ENCODE measurements at places on chromosomes 12 and 14.
A peak's percentile ranks its signal among the peaks of the same experiment; 100 is the strongest.

GRCh38 chr12:132300789-132301722 lies 28.3 kb downstream of the GALNT9 start:
- DNase-seq, result no peak

- DNase-seq, result no peak
Observed at GRCh38 chr14:99537399-99537798, 56.2 kb downstream of the CCNK start.

DNA sequence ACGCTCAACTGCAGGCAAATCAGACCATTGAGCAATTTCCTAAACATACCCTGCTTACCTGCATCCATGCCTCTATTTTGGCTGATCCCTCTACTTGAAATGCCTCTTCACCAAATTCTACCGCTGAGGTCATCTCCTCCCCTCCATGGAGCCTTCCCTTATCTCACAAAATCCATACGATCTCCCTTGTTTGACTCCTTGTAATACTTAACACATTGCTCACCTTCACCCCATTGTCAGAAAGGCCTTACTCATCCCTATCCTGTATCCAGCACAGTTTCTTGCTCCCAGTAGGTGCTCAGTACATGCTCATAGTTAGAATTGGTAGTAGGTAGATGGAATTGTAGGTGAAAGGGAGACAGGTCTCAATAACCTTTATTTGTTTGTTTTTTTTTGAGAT lies 5.4 kb downstream of the DDN start:
- DNase-seq, result no peak

DNA sequence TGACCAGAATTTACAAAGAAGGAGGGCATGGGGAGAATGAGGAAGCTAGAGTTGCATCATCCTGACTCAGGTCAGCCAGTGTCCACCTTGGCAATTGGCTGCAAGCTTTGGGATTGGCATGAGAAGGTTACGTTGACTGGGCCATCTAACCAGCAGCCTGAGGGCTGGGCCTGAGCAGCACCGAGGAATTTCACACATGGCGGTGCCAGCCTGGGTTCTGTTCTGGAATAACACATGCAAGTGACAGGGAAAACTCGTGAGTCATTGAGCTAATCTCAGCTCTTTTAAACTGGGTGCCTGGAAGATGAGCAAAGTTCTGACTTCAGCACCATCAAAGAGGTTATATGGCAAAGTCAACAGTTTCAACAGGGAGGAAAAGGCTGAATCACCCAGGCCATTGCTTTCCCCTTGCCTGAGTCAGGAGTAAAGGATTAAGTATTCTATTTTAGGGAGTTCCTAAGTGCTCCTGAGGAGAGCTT lies 543.2 kb upstream of the TBX3 start:
- DNase-seq, result no peak

DNA sequence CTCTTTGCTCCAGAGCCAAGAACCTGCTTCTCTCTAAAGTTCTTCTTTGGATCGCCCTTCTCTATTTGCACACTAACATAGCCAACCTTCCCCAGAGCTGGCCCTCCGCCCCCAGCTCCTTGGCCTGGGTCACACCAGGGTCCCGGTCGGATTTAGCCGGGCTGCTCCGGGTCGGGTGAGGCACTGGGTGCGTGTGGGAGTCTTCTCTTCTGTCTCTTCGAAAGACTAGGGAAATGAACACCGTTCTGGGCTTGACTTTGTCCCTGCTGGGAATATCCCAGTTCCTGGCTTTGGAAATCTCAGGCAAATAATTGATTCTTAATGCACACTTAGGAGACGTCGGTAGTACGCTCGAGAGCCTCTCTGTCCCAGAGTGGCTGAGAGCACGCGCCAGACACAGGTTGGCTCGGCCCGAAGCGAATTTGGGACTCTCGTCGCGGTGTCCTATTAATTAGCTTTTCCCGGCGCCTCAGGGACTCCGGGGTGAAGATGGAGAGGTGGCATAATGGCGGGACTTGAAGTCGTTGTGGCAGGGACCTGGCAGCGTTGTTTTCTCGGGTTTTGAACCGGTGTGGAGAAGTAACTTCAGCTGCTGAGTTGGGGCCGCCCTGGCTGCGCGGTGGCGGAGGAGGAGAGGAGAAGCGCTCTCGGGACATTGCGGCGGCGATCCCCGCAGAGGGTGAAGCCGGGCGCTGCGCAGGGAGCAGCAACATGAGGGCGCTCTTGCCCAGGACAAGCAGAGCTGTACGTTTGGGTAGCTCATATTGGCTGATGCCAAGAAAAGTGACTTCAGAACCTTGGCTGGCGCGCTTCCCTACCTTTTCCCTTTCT lies 7.5 kb downstream of the FOXG1 start:
- DNase-seq, result no peak

- no peak for DNase-seq
Observed at GRCh38 chr12:44847403-44847802, 28.7 kb downstream of the NELL2 start.

GRCh38 chr12:56487448-56488040 lies 417 bp downstream of the GLS2 start:
- peak; percentile 47 for DNase-seq

DNA sequence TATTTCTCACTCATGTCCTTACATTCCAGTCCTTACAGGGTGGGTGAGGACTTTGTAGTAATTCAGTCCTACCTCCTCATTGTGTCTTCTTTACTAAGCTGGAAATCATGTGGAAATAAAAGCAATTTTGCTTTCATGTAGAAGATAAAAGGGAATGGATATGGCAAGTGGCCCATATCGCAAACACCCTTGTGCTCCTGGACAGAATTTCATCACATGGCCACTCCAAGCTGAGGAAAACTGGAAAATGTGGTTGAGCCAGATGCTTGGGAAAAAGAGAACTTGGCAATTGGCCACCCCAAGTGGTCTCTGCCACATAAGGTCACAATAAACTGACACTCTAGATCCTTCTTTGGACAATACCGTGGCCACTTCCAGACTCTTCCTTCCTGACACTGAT lies 64.2 kb upstream of the IFNG-AS1 start:
- no peak for DNase-seq

- no peak for DNase-seq
Observed at GRCh38 chr14:24845851-24846250, 204.1 kb downstream of the STXBP6 start.

DNA sequence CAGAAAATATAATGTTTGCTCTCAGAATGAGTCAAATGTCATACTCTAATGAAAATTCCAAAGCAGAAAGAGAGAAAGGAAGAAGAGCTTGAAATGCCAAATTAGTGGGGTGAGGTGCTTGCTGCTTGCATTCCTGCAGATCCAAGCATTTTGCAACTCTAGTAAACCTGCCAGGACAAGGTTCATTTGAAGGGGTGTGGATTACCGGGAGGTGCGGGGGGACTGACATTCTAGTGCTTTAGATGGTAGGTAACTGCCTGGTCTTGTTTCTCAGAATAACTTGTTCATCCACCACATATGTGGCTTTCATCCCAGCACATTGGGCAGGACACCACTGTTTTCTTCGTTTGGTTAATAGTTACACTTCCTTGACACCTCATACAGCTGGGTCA lies 144.4 kb downstream of the AKAP6 start:
- DNase-seq, result no peak

DNA sequence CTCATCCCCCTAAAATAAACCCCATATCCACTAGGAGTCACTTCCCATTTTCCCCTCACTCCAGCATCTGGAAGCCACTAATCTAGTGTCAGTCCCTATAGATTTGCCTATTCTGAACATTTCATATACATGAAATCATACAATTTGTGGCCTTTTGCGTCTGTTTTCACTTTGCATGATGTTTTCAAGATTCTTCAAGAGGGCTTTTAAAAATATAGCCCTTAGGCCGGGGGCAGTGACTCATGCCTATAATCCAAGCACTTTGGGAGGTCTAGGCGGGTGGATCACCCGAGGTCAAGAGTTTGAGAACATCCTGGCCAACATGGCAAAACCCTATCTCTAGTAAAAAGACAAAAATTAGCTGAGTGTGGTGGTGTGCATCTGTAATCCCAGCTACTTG lies 104.7 kb downstream of the VEZT start:
- no peak for DNase-seq

DNA sequence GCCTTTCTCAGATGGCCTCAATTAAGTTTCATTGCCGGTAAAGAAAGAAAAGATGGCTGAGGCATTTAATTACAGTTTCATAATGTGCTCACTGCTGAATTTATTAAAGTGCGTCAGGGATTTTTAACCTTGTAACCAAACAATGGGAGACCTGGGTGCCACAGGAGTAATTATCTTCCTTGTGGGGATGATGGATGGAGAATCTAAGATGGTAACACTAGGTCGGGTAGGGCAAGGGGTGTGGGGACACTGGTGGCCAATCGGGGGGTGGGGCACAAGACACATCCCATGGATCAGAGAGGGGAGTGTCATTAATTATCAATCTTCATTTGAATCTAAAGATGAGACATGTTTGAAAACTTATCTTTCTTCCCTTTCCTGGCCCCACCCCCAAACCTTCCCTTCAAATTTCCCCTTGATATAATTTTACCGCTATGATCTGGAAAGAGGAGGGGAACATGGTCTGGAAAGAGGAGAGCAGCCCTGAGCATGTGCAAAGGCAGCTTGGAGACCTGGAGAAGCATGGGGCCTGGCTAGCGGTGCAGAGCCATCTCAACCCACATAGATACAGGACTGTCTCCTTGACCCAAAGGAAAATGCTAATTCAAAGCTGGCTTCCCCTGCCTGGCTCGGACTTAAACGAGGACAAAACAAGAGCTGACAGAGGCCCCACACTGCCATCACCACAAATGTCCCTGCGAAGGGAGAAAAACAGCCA lies 231.3 kb upstream of the NOS1 start:
- DNase-seq, result no peak

GRCh38 chr14:50064993-50065392 lies 51.4 kb downstream of the VCPKMT start:
- DNase-seq, result peak; percentile 74

DNA sequence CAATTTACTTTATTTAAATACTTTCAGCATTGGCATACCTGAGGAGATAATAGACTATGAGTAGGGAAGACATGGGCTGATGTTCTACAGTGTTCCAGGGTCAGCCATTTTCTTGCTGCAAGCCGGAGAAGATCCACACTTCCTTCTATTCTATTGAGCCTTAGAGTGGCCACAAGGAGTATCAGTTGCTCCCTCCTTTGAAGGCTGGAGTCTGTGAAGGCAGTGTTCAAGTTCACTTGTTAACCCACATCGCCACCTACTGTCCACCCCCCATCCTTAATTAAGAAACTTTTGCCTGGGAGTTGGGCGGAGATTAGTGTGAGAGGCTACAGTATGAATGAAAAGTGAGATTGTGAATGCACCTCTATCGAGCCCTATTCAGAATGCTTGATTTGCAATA lies 666.6 kb downstream of the NRXN3 start:
- DNase-seq, result no peak

- DNase-seq, result peak; percentile 62
Observed at GRCh38 chr14:34227834-34228649, 234.0 kb downstream of the SPTSSA start.

GRCh38 chr14:84234281-84234680 lies 1295.7 kb upstream of the FLRT2 start:
- DNase-seq, result no peak

DNA sequence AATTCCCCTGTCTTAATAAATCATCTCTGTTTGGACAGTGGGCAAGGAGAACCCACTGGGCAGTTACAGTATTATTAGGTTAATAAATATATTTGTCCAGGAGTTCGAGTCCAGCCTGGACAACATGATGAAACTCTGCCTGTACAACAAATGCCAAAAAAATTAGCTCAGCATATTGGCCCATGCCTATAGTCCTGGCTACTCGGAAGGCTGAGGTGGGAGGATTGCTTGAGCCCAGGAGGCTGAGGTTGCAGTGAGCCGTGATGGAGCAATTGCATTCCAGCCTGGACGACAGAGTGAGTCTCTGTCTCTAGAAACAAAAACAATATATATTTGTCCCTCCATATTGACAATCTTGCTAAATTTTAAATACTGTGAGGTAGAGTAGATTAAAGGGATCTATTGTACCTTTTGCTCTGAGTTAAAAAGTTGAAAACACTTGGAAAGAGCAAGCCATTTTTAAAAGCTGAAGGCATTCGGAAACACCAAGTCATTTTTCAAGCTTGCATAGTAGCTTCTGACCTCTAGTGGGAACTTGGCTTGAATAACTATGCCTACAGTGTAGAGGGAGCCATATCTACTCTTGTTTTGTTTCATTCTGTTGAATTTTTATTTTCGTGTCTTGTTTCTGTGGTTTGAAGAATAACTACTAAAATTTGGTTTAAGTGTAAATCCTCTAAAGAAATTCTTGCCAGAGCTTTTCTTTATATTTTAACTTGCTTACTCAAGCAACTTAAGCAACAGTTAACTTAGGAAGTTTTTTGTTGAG lies 14.6 kb upstream of the EEA1 start:
- DNase-seq, result no peak

- no peak for DNase-seq
Observed at GRCh38 chr14:57833323-57833722, 32.6 kb downstream of the SLC35F4 start.

GRCh38 chr12:27052176-27052575 lies 29.8 kb downstream of the MED21 start:
- DNase-seq, result no peak

DNA sequence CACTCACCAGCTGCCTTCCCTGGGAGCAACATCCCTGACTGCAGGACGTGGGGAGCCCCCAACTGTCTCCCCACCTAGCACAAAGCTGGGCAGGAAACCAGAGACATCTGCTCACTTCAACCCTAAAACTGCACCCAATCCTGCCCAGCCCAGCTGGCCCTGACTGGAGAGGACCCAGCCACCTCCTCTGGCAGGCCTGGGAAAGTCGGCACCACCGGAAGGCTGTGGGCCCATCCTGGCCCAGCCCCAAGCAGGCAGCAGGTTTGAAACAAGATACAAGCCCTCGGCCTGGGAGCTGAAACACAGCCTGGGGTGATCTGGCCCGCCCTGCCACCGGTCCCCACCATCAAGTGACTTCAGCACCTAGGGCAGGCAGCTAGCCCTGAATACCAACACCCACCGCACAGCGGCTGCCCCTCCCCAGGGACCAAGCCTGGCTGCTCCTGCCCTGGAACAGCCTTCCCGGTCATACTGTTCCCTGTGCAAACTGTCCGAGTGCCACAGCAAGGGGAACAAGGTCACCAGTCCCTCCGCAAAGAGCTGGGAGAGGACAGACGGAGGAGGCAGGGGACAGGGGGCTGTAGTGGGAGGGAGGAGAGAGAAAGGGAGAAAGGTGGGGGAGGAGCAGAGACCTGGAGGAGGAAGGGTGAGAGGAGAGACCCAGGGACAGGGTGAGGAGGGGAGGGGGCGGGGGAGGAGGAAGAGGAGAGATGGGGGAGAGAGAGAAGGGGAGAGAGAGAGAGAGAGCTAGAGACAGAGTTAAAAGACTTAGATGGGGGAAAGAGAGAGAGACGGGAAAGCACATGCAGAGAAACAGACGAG lies 115.7 kb downstream of the RFLNA start:
- DNase-seq, result no peak

GRCh38 chr12:108635201-108635996 lies 1.7 kb upstream of the SELPLG start:
- DNase-seq, result peak; percentile 61

- DNase-seq, result no peak
Observed at GRCh38 chr12:1838205-1838993, 18.0 kb downstream of the LRTM2 start.

GRCh38 chr12:51847643-51848325 lies 734 bp downstream of the FIGNL2 start:
- DNase-seq, result no peak

GRCh38 chr14:83867566-83868225 lies 1662.2 kb upstream of the FLRT2 start:
- no peak for DNase-seq

Measured in CD4-positive, alpha-beta T cell treated with Interleukin-17A for 4 hours (primary cell).